Heart right ventricle (tissue), 16 donors: ENCODE measurements at places on chromosomes 16 and 17. TPM values are rescaled to one million over a fixed set of nuclear protein-coding genes. Genes with fewer than 3 reads are reported as not detected.

DNA sequence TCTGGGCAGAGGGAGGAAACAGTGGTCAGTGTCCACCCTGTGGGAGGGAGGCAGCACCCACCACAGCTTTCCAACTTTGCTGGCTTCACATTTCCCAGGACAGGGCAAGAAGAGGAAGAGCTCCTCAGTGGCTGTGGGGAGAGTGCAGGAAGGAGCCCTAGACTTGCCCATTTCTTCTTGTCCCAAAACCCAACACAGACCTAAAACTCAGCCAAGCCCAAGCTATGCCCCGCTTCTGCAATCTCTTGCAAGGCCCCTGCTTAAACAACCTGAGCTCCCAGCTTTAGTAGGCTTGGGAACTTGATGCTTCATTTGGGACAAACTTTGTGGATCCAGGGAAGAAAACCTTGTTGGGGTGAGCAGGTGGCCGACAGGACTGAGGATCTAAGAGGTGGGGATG lies 173.8 kb downstream of the LGALS9B start:
- no peak for DNase-seq

DNA sequence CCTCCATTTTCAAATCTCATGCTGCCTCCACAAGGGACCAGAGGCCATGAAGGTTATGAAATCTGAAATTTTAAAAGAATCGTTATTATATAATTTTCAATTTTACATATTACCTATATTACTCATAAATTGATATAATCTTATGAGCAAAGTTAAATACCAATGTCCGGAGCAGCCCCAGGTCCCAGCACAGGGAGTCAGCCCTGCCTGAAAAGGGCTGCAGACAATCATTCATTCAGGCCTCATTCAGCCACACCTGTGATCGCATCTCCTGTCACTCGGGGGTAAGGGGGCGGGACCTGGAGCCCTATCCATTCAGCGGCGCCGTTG lies 172.5 kb downstream of the AHSP start:
- DNase-seq, result no peak

C16orf74 gene
- 1.5 TPM for total RNA-seq

QPRT gene
- 27.7 TPM for total RNA-seq

- DNase-seq, result no peak
Observed at GRCh38 chr17:2849327-2849670, 53.1 kb downstream of the RAP1GAP2 start.

SOX15 gene
- total RNA-seq, result 1.5 TPM

GRCh38 chr17:36074365-36074764 lies 10.3 kb downstream of the CCL18 start:
- DNase-seq, result no peak

DNA sequence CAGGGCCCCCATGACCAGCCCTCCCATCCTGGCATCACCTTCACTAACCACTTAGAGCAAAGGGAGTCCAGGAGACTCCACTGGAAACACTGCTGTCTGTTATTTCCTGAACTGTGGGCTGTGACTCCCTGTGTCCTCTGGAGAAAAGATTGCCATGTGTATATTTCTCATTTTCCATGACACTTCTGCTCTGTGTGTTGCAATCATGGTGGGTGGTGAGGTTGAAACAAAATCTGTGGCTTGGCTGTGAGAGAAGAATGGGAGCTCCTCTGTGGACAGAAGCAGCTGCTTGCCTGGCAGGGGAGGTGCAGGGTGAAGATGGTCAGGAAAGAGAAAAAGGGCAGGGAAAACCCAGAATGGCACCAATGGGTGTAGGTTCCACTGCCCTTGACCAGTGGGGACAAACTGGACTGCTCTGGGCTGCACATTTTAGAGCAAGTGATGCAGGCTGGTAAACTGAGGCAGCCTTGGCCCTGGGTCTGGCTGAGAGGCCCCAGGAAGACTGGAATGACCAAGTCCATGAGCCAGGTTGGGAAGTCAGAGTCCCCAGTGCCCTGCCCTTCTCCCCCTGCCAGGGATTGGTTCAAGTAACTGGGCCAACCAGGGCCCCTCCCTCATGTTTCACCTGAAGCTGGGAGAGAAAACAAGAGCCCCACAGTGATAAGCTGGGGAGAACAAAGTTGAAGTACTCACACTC lies 314.3 kb downstream of the C16orf95 start:
- DNase-seq, result no peak

GRCh38 chr17:28925912-28926365 lies 23.1 kb upstream of the DHRS13 start:
- DNase-seq, result no peak

- DNase-seq, result no peak
Observed at GRCh38 chr16:5736209-5736930, 638.8 kb upstream of the EEF2KMT start.

DNA sequence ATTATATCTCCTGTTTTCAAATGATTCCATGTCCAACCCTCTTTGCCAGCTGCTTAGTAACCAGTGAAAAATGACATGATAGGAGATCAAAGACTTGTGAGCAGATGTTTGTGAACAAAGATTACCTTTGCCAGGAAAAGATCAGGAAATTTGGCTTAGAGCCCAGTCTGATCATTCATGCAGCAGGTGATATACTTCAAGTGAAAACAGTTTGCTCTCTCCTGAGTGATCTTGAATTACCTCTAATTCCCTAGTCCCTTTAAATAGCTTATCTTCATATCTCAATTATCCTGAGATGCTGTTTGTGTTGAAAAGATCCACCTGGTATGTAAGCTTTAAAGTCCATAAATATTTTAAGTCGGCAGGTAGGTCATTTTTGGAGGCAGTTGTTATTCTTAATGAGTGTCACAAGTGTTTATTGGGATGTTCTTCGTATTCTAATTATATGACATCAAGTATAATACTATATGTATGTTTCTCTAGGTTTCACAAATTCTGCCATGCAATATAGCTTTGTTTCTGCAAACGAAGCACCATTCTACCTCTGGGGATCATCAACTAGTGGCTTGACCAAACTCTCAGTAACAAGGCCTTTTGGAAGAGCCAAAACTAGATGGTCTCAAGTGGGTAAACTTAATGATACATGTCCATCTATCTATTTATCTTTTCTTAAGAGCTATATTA lies 13.2 kb upstream of the VPS35L start:
- DNase-seq, result no peak

CTRB2 gene
- total RNA-seq, result 3.8 TPM

DNA sequence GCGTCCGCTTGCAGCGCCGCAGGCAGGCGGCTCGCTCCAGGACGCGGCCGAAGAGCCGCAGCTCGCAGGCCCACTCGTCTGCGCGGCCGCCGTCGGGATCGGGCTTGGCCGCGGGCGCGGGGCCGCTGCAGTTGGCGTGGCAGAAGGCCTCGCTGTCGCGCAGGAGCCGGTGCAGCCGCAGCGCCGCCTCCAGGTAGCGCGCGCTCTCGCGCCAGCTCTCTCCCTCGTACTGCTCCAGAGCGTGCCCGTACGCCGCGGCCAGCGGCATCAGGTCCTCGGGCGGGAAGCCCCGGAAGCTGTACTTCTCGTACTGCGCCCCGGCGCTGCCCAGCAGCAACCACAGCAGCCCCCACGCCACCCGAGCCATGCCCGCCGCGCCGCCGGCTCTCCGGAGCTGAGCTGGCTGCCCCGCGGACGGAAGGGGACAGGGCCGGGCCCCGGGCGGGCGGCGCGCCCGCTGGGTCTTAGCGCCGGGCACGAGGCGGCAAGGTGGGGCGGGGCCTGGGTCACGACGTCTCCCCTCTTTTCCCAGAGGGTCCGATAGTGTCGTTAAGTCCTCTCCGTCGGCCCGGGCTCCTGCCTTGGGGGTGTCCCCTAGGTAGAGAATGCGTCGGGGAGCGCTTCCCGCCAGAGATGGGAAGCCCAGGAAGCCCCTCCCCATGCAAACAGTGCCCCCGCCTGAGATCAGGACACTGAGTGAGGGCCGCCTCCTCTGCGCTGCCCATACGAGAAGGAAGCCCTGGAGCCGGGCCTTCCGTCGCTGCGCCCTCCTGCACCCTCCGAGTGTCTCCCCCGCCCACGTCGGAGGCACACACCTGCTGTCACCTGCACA lies at the start of gene P3H4:
P3H4 (minus strand) TSS at position 401 of the 832 bp plus-strand sequence; CDS start at position 367, 34 bp downstream.
- DNase-seq, result peak; percentile 68

DNA sequence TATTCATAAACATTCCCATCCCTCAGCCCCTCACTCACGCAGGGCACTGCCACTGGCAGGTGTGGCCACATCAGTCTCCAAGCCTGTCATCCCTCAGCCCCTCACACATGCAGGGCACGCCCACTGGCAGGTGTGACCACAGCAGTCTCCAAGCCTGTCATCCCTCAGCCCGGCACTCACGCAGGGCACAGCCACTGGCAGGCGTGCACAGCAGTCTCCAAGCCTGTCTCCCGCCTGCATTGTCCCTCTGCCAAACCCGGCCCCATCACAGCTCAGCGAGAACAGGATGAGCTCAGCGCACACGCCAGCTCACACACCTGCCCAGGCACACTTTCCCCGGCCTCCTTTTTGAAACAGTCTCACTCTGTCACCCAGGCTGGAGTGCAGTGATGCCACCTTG lies 11.4 kb upstream of the KREMEN2 start:
- DNase-seq, result no peak

DNA sequence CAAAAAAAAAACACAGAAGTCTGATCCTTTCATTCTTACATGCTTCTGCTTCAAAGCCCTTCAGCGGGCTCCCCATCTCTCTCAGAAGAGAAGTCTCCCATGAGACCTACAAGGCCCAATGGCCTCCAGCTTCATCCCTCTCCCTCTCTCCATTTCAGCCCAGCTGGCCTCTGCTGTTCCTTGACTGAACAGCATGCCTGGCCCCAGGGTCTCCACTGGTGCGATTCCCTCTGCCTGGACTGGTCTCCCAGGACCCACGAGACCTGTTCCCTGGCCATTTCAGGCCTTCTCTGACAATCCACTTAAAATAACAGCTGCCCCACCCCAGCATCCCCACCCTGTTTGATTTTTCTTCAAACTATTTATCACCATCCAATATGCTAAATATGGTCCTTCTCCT lies 91.2 kb downstream of the AIPL1 start:
- no peak for DNase-seq

GRCh38 chr17:76458580-76459490 lies 5.9 kb upstream of the UBE2O start:
- DNase-seq, result peak; percentile 57

GRCh38 chr17:3693829-3694231 lies 2.1 kb downstream of the P2RX5 start:
- no peak for DNase-seq

DNA sequence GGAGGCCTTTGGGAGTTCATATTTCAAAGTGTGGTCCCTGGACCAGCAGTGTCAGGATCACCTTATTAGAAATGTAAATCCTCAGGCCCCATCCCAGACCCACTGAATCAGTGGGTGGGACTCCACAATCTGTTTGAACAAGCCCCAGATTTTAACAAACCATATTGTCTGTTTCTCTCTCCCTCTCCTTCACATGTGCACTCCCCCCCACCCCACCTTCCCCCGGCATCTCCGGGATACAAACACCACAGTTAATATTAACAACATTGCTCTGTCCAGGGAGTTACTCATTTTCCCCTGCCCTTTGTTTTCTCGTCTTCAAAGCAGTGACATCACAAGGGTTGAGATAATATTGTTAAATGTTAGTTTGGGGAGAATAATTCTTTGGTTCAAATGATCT lies 127.3 kb downstream of the KATNIP start:
- no peak for DNase-seq

DNA sequence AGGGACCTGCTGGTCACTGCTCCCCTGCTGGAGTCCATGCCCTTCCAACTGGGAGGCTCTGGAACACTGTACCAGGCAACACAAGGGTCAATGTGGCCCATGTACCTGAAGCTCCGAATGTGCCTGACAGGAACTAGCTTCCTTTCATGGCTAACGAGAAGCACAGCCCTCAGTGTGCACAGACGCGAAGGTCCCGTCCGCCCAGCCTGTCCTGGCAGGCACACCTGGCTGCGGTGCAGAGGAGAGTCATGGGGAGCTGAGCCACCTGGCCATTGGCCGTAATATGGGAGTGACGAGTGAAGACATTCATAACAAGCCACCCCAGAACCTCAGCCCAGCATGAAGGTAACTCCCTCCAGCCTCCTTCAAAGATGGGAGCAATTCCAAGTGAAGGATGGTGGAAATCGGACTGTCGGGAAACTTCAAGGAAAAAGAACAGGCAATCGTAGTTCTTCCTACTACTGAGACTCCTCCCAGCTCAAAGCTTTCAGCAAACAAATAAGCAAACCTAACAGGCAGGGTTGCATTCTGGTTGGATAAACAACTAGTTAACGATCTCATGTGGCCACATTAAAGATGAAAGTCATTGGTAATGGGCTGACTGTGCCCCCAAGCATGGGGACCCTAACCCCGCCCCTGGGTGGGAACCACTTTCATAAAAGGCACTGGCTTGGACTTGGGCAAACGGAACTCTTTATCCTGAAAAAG lies 13.2 kb downstream of the TMEM11 start:
- DNase-seq, result no peak

GRCh38 chr17:3613124-3613523 lies 3.9 kb upstream of the TRPV1 start:
- DNase-seq, result no peak

KREMEN2 gene
- not detected for total RNA-seq

GRCh38 chr17:34579979-34580684 lies 750 bp downstream of the TMEM132E start:
- DNase-seq, result peak; percentile 36

DNA sequence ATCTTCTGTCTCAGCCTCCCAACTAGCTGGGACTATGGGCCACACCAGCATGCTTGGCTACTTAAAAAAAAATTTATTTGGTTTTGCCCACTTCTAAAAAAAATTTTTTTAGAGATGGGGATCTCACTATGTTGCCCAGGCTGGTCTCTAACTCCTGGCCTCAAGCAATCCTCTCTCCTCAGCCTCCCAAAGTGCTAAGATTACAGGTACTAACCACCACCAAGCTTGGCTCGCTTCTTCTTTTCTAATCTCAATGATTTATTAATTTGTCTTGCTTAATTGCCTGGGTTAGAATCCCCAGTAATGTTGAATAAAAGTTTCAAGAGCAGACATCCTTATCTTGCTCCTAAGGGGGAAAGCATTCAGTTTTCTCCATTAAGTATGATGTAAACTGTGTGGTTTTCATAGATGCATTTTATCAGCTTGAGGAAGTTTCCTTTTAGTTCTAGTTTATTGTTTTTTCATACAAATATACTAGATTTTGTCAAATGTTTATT lies 65.8 kb upstream of the NACA2 start:
- DNase-seq, result no peak

DNA sequence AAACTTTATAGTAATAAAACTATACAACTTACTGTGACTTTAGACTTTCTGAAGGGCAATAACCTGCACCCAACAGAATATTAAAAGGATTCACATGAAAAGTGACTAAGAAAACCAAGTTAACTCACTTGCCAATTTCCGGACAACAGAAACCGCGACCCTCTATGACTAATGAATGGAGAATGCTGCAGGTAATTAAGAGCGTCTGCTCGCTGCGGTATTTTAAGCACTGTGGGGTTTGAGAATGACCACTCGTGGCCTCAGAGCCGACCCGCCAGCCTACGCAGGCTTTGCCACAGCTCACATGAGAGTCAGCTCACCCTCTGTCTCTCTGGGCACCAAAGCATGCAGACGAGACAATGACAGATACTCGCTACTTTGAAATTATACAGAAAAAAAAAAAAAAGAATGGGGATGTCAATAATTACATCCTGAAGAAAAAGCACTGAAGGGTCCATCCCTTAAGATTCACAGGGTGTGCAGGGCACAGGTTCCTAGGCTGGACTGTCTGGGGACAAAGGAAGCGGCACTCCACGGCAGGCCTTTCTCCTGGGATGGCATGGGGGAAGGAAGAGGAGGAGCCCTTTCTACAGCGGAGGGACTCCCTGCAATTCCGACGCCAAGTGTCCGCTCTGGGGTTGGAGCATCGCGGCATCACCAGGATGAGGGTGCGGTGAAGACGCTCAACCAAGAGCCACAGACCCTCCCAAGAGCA lies 35.0 kb downstream of the ZCCHC14 start:
- no peak for DNase-seq
